H1 (cell line): ENCODE measurements at places on chromosomes 2 and 18.

GRCh38 chr2:48233005-48233404 is 296.9 kb upstream of the STON1 start:
- no peak for DNase-seq

GRCh38 chr18:50465211-50466153 is 90.6 kb downstream of the SKA1 start:
- no peak for DNase-seq

DNA sequence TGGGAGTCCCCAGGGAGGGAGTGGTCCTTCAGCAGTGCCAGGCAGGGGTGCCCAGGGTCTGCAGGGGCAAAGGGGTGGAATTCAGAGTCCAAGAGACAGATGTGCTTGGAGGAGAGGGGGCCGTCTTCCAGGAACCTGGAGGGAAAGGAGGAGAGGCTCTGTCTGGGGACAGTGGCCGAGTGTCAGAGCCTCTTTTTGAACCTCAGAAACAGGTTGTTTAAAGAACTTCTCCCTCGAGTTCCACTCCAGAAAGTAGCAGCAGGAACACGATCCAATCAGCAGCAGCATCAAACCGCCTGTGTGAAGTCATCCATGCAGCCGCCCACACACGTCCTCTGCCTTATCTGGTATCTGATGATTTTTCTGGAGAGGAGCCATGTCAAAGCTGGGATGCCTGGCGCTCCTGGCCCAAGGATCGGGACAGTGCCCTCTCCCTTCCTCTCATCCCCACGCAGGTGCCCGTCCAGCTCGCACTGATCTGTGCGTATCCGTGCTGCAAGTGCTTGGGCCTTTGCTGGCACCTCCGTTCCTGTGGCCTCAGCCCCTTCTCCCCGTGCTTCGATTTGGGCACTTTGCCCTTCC is 205.1 kb downstream of the NDUFA10 start:
- DNase-seq = no peak

- no peak for DNase-seq
These were observed 28.6 kb downstream of the SH3RF3 start for GRCh38 chr2:109157563-109158105.

DNA sequence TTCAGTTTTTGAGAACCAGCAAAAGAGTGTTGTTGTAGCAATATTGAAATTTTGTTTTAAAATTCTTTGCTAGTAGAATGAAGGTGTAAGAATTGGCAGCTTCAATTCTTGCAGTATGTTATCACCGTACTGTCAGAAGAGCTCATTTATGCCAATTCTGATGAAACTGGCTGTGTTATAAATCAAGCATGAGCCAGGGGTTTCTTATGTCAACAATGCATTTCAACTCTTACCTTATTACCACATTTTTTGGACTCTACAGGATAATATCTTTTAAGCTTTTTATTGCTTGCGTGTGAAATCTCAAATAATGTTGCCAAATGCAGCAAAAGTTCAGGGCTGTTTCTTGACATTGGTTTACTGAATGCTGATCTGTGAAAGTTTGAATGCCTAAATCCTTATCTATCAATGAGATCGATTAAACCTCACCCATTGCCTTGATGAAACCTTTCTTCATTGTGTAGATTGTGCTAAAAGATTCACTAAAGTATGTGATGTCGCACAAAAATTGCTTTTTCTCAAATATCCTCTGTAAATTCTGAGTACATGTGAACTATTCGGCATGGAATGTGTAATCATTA is 1389.3 kb upstream of the ZEB2 start:
- DNase-seq = no peak
